Iris pigment epithelial cell (primary cell): ENCODE measurements at places on chromosomes 7 and 10.

DNA sequence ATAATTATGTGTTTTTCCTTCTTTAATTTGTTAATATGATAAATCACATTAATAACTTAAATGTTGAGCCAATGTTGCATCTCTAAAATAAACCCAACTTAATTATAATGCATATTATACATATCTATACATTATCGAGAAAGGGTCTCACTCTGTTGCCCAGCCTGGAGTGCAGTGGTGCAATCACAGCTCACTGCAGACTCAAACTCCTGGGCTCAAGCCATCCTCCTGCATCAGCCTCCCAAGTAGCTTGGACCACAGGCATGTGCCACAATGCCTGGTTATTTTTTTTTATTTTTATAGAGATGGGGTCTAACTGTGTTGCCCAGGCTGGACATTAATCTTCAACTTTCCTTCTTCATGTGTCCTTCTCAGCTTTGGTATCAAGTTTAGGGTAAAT, 98.9 kb downstream of the INHBA start:
- no peak for DNase-seq

DNA sequence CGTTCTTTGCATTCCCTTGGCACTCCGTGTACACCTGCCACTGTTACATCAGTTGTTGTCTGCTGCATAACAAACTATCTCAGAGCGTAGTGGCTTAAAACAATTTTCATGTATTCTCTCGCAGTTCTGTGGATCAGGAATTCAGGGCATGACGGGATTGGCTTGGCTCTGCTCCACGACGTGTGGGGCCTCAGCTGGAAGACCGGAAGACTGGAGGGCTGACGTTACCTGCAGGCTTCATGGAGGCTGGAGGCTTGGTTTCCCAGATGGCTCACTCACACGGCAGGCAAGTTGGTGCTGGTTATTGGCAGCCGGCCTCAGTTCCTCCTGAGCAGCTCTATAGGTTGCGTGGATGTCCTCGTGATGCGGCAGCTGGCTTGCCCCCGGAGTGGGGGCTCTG, 25.5 kb downstream of the NYAP1 start:
- peak; percentile 88 for DNase-seq

DNA sequence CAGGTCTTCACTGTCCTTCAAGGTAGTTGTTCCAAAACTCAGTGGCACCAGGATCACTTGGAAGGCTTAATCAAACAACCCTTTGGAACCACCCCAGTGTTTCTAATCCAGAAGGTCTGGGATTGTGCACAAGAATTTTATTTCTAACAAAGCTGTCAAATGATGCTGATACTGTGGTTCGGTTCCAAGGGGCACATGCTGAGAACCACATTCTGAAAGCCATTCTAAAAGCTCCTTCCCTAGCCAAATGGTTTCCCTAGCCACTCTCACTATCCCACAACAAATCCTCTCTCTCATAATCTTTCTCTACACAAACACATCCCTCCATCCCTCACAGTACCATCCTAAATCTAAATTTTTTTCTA, 52.1 kb downstream of the MACC1 start:
- DNase-seq, result no peak

GRCh38 chr10:14477408-14477710, 146.6 kb upstream of the FRMD4A start:
- DNase-seq, result no peak

GRCh38 chr7:108605559-108606201, 36.0 kb downstream of the DNAJB9 start:
- DNase-seq, result peak; percentile 50

DNA sequence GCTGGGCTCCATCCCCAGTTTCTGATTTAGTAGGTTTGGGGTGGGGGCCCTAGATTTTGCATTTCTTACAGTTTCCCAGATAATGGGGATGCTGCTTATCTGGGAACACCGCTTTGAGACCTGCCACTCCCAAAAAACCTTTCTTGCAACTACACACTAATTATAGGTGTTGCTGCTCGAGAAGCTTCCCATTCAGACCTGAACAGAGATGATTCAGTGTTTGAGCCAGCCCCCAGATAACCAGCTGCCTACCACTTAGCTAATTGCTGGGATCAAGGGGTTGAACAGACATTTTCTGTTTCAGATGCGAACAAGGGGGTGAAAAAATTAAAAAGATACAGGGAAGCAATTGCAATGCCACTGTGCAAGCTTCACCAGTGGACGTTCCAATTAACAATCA, 448.5 kb downstream of the KCNMA1 start:
- DNase-seq, result no peak

DNA sequence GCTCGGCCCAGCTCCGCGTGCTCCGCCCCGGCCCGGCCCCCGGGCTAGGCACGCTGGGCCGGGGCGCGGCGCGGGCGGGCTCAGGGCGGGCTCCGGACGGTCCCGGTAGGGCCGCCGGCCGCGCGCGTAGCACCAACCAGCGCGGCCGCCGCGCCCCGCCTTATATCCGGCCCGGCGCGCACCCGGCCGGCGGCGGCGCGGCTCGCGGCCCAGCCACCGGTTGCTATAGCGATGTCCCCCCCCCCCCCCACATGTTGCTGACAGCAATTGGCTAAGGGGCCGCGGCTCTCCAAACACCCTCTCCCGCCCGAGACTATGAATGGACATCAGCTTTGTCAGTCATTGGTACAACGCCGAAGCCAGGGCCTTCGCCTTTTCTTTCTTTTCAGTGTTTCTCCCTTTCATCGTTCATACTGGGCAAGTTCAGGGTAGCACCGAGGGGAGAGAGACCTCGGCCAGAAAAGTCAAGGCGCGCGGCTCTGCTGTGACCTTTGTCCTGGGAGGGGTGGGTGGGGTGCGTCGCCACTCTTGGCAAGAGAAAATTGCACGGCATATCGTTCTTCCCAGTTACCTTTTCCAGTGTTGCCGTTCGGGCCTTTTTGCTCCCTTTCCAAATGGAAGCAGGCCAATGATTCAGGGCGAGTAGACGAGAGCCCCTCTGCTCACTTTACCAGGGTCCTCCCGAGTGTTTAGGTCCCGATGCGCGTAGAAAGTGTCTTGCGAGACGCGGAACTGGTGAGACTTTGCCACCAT, 354.2 kb downstream of the DNAJB6 start:
- peak; percentile 85 for DNase-seq

- DNase-seq, result peak; percentile 95
These were observed 249.1 kb upstream of the LYZL1 start for GRCh38 chr10:29039677-29040189.

- no peak for DNase-seq
These were observed 8.8 kb downstream of the FZD8 start for GRCh38 chr10:35633006-35633980.

- DNase-seq, result no peak
These were observed 100.1 kb downstream of the OTUD1 start for GRCh38 chr10:23538968-23539367.

- no peak for DNase-seq
These were observed 15.2 kb downstream of the PALD1 start for GRCh38 chr10:70493660-70494234.

DNA sequence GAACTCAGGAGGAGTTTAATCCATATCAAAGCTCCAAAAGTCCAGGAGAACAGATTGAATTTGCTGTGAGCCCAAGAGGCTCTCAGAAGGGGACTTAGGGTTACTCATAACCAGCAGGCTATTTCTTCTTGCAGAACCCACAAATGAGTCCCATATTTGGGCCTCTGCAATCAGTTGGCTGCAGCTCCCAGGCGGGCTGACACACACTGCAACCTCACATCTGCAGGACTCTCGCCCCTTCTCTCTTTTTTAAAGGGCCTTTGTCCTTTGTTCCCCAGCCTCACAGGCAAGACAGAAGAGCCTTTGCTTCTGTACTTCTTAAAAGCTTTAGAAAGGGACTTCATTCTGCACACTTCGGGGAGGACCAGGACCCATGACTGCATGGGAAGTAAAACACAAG, 26.7 kb downstream of the CREB3L2 start:
- peak; percentile 79 for DNase-seq

DNA sequence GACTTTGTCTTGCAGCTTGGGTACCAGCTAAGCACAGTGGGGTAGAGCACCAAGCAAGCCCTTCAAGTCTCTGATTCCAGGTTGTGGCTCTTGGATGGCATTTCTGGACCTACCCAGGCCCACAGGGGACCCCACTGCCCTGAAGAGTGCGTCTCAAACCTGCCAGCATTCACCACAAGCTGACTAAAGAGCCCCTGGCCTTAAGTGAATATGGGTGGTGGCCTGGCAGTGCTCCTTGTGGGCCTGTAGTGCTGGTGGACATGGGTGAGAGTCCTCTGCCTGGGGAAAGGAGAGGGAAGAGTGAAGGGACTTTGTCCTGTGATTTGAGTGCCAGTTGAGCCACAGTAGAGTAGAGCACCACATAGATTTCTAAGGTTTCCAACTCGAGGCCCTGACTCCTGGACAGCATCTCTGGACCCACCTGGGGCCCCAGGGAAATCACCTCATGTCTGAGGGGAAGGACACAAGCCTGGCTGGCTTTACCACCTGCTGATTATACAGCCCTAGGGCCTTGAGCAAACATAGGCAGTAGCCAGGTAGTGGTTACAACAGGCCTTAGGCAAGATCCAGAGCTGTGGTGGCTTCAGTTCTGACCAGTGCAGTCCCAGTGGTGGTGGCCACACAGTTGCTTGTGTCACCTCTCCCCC, 23.7 kb downstream of the GSDME start:
- no peak for DNase-seq

GRCh38 chr7:116438267-116438666, 61.3 kb upstream of the CAV2 start:
- DNase-seq, result peak; percentile 40

- DNase-seq, result peak; percentile 67
These were observed 160.4 kb downstream of the KIF20B start for GRCh38 chr10:89861584-89862301.

GRCh38 chr10:129329385-129330055, 137.5 kb upstream of the MGMT start:
- DNase-seq, result no peak

- no peak for DNase-seq
These were observed 16.1 kb downstream of the LYZL1 start for GRCh38 chr10:29304995-29305335.

DNA sequence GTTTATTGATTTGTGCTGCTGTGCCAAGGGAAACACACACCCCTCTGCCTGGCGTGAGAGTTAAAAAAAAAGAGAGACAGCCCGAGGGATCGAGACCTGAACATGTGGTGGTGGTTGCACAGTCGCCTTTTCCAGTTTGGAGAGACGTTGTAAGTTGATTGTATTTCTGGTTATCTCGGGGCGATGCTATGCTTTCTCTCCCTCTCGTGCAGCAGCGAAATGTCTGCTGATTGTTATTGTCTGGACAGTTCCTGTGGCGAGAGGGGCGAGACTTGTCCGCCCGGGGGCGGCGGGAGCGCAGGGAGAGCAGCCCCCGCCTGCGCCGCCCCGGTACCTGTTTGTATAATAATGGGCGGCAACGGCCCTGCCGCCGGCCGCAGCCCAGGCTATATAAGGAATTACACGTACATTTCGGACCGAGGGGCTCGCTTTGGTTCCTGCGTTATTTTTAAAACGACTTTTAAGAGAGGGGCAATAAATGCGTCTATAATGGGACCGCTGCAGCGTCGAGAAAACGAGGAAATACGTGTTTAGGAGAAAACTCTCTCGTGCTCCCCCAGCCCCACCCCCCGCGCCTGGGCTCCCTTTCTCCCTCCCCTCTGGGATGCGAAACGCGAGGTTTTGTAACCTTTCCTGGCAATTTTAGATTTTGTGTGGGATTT, 1.7 kb downstream of the ZEB1 start:
- DNase-seq, result peak; percentile 66

DNA sequence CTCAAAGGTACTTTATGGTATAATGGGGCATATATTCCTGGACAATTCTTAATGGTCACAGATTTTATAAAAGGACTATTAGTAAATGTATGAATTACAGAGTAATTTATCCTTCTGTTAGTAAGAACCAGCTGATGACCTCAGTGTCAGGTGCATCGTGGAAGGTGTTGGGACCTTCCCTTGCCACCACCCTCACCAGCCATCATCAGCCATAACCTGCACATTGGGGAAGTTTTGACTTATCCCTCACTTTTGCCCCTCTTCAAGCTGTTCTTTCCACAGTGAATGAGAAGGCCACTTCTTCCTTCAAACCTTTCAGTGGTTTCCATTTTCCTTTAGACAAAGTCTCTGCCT, 52.2 kb downstream of the FIGNL1 start:
- DNase-seq, result no peak

DNA sequence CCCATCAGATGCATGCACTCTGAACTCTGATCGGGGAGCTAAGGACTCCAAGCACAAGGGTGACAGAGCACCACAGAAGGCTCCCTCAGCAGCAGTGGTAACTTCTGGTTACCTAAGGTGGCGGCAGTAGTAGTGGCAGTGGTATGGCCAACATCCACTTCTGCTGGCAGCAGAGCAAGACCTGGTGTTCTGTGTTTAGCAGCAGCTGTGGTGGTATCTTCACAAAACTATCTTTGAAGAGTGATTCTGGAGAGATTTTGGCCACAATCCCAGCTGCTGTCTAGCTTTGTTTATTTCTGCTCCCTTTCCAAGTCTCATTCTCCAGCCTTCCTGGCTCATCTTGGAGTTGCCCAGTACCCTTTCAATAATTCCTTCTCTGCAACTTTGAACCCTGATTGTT, 102.4 kb upstream of the LRGUK start:
- peak; percentile 4 for DNase-seq

- DNase-seq, result no peak
These were observed 176.9 kb downstream of the HPSE2 start for GRCh38 chr10:99058762-99059161.
